A549 treated with DMSO at 1 μM for 4 hours (cell line): ENCODE measurements at places on chromosomes 2 and 18. TPM values are rescaled to one million over a fixed set of nuclear protein-coding genes. Genes with fewer than 3 reads are reported as not detected.

The FAM124B gene
- total RNA-seq: not detected in 5 replicates

The SLC35F5 gene
- 27.5 to 58.1 TPM (median 47.7 TPM) in 5 replicates for total RNA-seq

The SKOR2 gene
- total RNA-seq: not detected in 5 replicates

The POMC gene
- total RNA-seq: not detected in 5 replicates

The SPIRE1 gene
- total RNA-seq: 16.4 to 26.9 TPM (median 20.4 TPM) in 5 replicates

The TDRD15 gene
- not detected in 5 replicates for total RNA-seq

The TUBA4B gene
- 0.26 to 0.46 TPM (median 0.31 TPM) in 5 replicates for total RNA-seq

The ARHGAP15 gene
- not detected in 5 replicates for total RNA-seq

The FOXI3 gene
- not detected in 5 replicates for total RNA-seq

The TNS1 gene
- total RNA-seq: 6.1 to 13.5 TPM (median 9.6 TPM) in 5 replicates

The ZEB2 gene
- 3.9 to 6.2 TPM (median 5.2 TPM) in 5 replicates for total RNA-seq

The NEURL3 gene
- 1.5 to 3.0 TPM (median 1.7 TPM) in 5 replicates for total RNA-seq

The SERPINB12 gene
- not detected in 5 replicates for total RNA-seq

The KYNU gene
- total RNA-seq: 304 to 362 TPM (median 328 TPM) in 5 replicates

The CLEC4F gene
- total RNA-seq: not detected in 5 replicates

The CHN1 gene
- total RNA-seq: 18.6 to 24.0 TPM (median 19.4 TPM) in 5 replicates

The DSC3 gene
- total RNA-seq: 1.6 to 2.5 TPM (median 1.8 TPM) in 5 replicates

The FBXO41 gene
- 4.4 to 6.1 TPM (median 5.3 TPM) in 5 replicates for total RNA-seq

The TUBA3E gene
- total RNA-seq: not detected in 5 replicates

The LYPD6 gene
- total RNA-seq: 0.06 to 0.12 TPM (median 0.07 TPM) in 5 replicates

The CTAGE1 gene
- not detected in 5 replicates for total RNA-seq
